T47D (cell line): ENCODE measurements at places on chromosomes 6 and 20.

- no peak for DNase-seq
These were observed 4.5 kb upstream of the FASTKD5 start for GRCh38 chr20:3164043-3164762.

DNA sequence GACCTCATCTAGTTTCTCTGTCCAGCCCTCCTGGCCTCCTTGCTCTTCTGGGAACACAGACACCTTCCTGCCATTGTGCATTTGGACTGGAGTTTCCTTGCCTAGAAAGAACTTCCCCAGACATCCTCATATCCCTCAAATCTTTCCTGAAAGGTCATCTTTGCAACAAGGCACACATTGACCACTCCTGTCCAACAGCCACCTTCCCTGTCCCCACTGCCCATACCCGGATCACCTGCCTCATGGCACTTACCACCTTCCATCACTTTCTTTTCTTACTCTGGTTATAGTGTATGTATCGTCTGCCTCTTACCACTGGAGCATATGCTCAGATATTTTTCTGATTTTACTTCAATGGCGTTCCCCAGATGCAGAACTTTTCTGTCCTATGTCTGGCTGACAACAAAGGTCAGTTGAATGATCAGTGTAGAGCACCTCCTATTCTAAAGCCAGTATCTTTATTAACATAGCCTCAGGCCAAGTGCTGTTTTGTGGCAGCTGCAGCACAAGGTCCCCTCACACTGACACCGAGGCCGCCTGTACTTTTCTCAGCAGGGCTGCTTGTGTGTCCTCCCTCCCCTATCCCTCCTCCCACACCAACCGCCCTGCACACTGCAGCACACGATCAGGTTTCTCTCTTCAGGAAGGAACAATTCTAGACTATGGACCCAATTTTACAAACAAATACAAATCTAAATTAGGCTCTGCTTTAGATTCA is 4.1 kb downstream of the HLA-C start:
- no peak for DNase-seq

GRCh38 chr6:122180132-122180531 is 219.3 kb upstream of the HSF2 start:
- DNase-seq: no peak

- DNase-seq: no peak
These were observed 2.1 kb upstream of the TRERF1 start for GRCh38 chr6:42453654-42454427.

DNA sequence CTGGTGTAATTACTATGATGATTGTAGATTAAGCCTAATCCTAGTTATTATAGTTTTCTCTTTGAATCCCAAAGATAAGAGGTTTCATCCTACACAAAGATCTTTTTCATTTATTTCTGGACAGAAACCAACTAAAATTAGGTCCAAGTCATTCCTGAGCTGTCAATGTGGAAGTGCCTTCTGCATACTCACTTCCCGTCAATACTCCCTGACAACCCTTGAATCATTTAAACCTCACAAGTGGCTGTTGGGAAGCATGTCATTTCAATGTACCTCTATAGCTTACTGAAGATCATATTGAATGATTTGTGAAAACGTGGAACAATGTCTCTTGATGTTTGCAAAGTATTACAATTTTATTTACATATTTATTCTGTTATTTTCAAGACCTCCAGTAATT is 274.1 kb downstream of the HACE1 start:
- no peak for DNase-seq

GRCh38 chr6:144307880-144308279 is 22.7 kb downstream of the UTRN start:
- DNase-seq: no peak

DNA sequence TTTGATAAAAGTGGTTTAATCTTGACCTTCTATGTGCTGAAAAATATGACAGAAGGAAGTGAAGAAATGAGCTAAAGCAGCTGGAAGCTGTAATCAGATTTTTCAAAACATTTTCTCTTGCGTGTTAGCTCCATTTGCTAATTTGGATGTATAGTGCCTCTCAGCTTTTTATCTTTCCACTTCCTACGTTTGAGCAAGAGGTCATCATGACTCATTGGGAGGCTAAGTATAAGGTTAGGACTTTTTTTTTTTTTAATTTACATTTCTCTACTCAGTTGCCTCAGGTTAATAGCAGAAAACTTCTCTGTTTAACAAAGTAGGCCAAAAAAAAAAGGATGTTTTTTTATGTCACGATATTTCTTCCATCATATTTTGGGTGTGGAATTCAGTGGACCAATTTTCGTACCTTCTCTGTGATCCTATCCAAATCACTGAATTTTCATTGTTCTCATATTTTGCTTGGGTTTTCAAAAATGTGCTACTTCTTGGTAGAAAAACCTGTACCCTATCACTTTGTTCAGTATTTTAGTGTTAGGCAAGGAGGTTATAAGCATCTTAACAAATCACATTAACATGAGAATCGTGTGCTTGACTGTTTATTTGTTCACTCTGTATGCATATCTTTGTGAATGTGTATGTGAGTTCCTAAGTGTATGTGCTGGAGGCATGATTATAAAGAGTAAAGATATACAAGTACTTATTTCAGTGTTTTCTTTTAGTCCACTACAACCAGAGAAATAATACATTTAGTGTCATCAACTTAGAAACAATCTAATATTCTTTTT is 1028.3 kb upstream of the EYS start:
- no peak for DNase-seq

- no peak for DNase-seq
These were observed 890.0 kb upstream of the CITED2 start for GRCh38 chr6:140264431-140264830.

DNA sequence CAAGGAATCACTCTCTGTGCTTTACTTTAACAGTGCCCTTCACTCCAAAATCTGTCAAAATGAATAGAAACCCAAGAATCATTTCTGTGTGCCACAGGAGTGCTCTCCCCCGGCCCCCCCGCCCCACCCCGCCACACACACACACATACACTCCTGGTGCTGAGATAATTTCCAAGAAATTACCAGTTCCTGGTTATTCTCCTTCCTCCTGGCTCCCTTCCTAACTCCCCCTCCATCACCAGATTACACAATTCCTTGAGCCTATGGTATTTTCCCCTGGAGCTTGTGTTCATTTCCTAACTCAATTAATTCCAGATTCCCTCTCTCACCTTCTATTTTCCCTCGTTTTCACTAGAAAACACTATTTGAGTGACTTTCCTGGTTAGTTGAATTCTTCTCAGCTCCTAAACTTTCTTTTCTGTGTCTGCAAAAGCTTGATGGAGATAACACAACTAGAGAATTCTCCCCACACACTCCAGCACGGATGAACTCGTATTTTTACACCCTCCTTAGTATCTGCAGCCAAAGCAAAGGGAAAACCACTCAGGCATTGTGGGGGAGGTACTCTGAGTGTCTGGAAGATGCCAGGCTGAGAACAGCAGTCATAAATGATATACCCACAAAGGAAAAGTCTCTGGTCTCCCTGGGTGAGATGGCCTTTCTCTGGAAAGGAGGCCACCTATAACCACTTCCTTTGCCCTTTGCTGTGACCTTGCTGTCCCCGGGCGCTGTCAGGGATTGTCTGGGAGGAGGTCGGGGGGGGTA is 1.9 kb upstream of the SLC24A3 start:
- peak; percentile 83 for DNase-seq

DNA sequence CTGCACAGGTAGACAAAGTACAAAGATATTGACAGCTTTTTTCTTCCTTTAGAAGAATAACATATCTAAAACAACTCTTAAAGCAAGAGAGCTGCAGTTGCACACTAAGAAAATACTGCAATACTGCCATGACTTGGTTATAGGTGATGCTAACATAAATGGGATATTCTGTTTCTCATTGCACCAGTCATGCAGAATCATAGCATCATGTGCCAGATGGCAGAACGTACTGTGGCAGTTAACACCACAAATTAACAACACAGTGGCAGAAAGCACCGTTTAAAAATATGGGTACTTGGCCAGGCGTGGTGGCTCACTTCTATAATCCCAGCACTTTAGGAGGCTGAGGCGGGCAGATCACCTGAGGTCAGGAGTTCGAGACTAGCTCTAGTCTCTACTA is 7.4 kb downstream of the ASXL1 start:
- no peak for DNase-seq

DNA sequence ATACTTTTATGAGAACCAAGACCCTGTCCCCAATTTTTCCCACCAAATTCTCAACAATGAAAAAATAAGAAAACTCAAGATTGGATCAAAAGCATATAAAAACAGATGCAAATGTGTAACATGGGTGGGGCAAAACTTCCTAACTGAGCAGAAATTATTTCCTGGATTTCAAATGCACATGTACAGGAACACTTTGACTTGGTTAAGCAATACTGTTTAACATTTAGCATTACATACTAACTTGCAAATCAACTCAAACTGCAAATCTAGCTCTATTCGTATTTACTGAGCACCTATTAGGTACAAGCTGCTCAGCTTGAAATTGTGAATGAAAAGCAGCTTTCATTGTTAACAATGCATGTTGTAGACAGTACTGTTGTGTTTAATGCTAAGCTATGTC is 40.2 kb downstream of the BMP5 start:
- DNase-seq: no peak

DNA sequence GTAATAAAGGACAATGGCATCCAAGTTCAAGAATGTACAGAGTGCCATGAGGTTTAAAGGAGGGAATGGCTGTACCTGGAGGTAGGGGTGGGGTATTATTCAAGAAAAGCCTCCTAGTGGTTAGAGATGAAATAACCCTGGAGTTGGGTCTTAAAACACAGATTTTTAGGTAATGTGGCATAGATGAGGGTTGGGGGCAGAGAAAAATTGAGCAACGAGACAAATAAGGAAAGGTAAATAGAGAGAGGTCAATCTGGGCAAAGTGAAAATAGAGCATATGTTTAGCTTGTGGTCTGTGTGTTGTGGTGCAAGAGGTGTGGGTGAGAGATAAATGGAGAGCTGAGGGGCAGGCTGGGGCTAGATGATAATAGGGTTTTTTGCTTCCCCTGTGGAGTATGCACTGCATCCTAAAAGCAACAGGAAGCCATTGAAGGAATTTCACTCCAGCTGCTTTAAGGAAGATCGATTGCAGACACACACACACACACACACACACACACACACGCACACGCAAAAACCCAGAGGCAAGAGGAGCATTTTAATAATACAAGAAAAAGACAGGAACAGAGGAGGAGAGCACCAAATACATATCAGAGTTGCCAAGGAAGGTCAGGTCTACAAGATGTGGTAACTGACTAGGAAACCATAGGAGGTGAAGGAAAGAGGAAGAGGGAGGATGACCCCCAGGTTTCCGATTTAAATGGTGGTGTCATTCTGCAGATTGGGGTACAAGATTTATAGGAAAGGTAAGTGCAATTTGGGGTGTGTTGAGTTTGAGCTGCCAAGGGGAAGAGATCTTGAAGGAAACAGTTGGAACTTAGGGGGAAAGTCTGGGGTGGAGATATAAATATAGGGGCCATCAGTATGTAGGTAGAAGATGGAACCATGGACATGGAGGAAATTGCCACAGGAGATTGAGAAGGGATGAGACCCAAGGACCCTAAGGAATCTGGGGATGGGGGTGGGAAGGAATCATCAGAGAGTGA is 31.3 kb upstream of the ADGRF1 start:
- no peak for DNase-seq

GRCh38 chr20:50338479-50339391 is 148.1 kb downstream of the CEBPB start:
- no peak for DNase-seq

DNA sequence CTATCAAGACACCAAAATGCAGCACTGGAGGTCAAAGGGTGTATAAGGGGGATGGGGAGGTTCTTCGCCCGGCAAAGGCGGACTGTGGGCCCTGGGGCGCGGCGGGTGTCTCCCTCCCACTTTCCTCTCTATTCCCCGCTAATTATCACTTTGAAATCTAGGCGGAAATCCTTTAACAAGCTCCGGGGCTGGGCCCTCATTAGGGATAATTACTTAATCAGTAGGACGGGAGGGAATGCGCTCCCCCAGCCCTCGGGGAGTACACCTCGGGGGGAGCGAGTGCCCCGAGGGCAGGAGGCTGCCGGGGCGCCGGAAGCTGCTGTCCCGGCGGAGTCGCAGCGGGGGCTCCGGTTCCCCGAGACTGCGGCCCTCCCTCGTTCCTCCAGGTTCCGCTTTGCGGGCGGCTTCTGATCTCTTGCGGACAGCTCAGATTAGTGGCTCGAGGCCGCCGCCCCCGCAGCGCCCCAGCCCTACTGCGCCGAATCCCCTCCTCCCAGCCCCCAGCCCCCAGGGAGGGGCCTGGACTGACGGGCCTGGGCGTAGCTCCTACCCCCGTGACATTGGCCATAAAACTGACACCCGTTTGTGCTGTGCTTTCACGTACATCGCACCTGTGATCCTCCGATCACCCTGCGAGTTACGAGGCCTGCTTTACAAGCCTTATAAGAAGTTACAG is 14.7 kb downstream of the MUCL3 start:
- DNase-seq: no peak

GRCh38 chr6:137348777-137349176 is 129.6 kb upstream of the IFNGR1 start:
- DNase-seq: no peak

- DNase-seq: no peak
These were observed 72.0 kb upstream of the SCGN start for GRCh38 chr6:25579902-25580495.

GRCh38 chr6:35064757-35065440 is 76.2 kb downstream of the TCP11 start:
- no peak for DNase-seq

DNA sequence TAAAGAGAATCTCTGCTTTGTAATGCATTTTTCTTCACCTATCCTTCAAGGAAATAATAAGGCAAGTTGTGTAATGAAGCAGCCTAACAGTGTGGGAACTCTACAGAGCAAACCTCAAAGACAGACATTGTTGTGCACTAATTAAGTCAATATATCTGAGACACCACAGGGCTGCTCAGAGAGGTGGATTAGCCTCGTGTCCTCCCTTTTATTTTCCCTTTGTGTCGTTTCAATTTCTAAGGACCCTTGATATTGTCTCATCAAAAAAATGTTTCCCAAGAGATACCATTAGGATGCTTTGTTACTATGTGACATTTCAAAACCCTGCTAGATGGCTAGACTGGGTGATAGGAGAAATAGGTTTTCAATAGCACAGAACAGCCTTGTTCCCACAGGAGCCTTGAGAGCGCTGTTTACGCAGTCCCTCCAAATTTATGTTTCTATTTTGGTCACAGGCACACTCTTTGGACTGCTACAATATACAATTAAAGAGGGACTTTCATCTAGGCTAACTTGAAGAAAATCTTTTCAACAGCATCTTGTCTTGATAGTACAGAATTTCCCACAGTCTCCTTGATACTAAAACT is 23.1 kb downstream of the UBE3D start:
- DNase-seq: no peak

DNA sequence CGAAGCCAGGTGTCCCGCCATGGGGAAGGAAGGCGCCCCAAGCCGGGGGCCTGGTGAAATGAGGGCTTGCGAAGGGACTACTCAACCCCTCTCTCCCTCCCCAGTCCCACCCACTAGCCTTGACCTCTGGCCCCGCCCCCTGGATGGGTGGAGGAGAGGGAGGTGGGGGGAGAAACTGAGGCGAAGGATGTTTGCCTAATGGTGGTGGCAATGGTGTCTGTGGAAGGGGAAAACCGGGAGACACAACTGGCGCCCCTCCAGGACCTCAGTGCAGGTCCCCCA is at the start of gene POU5F1:
TSS of gene POU5F1 (minus strand) at position 83 of the 282 bp plus-strand sequence. CDS start at position 21, 62 bp downstream.
- no peak for DNase-seq

- peak; percentile 39 for DNase-seq
These were observed 36.7 kb upstream of the CHD6 start for GRCh38 chr20:41654884-41655283.

GRCh38 chr6:107564589-107564951 is 74.7 kb downstream of the SOBP start:
- no peak for DNase-seq
